ENCODE measurements at places on chromosomes 2 and 18.

GRCh38 chr2:9222239-9222892 lies 15.8 kb downstream of the ASAP2 start:
- DNase-seq = no peak

GRCh38 chr2:238895891-238896600 lies 48.2 kb downstream of the TWIST2 start:
- no peak for DNase-seq

DNA sequence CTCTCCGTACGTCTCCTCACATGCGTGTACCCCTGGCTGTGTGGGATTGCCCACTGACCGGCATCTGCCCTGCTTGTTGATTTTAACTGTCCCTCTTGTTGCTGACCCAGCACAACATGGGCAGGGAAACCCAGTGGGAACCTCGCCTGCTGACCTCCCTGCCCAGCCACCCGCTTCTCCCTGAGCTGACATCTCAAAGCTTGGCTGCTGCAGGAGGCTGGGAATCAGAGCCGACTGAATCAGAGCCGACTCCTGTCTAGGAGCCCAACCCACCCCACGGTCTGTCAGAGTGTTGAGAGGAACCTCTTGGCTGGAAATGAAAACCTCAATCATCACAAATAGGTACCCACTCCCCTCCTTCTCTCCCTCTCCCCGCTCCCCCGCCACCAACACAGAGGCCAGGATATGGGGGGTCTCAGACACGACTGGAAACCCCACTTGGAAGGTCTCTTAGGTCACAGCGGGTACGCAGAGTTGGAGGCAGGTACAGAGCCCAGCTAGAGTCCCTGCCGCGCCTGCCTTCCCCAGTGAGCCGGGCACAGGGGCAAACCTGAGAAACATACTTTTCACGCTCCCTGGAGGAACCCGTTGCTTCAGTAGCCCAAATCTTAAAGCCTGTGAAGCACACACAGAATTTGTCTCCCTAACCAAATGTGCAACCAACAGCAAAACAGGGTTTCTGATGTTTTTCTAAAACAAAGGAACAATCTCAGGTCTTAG lies 784 bp downstream of the EDAR start:
- DNase-seq = no peak

- DNase-seq = no peak
These were observed 370.2 kb downstream of the EN1 start for GRCh38 chr2:118477111-118477862.

DNA sequence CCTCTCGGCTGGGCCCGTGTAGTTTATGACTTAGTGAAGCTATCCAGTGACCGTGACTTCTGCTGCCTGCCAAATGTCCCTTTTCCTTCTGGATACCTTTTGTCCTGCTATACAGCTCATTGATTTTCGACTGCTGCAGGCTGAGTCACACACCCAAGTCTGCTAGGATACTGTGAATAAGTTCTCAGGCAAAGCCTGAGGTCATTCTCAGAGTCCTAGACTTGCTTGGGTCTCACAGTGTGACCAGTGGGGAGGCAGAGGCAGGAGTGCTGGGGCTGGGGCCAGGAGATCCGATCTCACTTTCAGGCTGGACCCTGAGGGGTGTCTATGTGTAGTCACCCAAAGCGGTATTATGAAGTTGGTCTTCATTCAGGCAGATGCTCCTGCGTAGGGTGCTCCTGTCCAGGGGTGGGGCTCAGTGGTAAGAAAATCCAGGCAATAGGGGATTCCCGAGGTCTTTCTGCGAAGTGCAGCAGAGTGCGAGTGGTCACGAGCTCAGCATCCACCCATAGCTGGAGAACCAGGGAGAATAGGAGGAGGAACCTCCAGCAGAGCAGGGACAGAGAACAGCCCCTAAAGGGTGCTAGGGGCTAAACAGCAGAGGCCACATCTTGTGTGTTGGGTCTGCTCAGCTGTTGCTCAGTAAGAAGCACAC lies 268.6 kb upstream of the NCKAP5 start:
- DNase-seq = no peak

GRCh38 chr18:35410561-35410960 lies 33.4 kb upstream of the ZNF396 start:
- DNase-seq = no peak

DNA sequence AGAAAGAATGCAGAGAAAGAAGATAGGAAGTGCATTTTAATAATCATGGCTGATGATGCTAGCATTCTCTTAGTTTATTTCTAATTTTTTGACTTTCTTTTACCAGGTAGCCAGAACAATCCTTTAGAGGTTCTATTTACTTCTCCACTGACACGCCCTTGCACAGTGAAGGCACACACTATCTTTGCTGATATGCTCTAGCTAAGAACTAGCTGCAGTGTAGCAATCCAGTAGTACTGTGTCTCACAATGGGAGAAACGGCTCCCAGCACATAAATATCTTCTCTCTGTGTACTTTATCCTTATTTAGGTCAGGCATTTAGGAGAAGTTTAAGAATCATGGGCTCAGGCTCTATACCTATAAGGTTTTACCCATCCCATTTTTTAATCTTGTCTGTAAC lies 1005.4 kb downstream of the LRP1B start:
- DNase-seq = no peak

DNA sequence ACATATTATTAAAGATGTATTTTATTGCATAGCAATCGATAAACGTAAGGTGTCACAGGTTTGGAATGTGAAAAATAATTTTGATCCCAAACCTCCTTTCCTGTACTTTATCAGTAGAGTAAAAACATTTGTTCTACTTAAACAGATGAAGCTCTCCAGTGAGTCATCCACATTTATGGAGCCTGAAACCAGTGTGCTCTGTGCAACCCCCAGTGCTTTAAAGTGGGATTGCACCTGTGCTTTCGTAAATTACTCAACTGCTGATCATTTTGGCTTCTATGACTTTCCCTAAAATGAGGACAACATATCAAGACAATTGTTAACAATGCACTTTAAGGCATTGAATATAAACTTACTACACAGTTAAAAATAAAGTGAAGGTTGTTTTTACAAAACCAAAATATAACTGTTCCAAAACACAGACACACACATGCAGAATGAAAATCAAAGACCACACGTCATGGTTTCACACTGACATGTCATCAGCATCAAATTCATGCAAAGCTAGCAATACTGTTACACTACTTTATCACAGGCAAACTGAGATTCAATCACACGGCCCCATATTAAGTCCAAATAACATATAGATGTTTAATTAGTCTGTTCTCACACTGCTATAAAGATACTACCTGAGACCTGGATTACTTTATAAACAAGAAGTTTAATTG lies 9.7 kb downstream of the TMEM18 start:
- DNase-seq = peak; percentile 42

Data from HS-5 (cell line).